ENCODE measurements at places on chromosomes 5 and 9.

DNA sequence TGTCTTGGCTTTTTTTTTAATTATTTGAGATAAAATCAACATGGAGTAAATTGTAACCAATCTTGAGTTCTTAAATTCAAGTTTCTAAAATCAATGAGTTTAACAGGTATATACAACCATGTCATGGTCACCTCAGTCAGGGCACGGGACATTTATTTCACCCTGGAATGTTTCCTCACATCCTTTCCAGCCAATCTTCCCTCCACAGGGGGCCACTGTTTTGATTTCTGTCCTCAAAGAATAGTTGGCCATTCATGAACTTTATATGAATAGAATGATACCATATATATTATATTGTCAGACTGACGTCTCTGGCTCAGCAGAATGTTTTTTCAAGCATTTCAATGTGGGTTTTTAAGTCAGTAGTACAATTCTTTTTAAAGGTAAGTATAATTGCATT lies 806 bp downstream of the ZNF474 start:
- DNase-seq = no peak

- DNase-seq = no peak
These were observed 1.3 kb downstream of the TLX3 start for GRCh38 chr5:171310212-171310818.

- DNase-seq = no peak
These were observed 205.3 kb downstream of the SLCO4C1 start for GRCh38 chr5:102090770-102091169.

DNA sequence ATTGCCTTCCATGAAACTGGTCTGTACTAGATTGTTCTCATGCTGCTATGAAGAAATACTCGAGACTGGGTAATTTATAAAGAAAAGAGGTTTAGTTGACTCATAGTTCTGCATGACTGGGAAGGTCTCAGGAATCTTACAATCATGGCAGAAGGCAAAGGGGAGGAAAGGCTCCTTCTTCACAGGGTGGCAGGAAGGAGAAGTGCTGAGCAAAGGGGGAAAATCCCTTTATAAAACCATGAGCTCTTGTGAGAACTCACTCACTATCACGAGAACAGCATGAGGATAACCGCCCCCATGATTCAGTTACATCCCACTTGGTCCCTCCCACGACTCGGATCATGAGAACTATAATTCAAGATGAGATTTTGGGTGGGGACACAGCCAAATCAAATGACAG lies 163.2 kb downstream of the RFK start:
- DNase-seq = no peak

GRCh38 chr9:130623466-130623865 lies 40.9 kb upstream of the PRDM12 start:
- no peak for DNase-seq
